Ascending aorta (tissue), 2 donors: ENCODE measurements at places on chromosomes 11 and 22.

GRCh38 chr11:117933475-117933874, 4.3 kb upstream of the TMPRSS13 start:
- H3K27ac ChIP-seq: no peak overlapping the region
- no peaks in the 10 kb centered on the region for H3K27me3 ChIP-seq
- no peak overlapping the region for H3K4me3 ChIP-seq

DNA sequence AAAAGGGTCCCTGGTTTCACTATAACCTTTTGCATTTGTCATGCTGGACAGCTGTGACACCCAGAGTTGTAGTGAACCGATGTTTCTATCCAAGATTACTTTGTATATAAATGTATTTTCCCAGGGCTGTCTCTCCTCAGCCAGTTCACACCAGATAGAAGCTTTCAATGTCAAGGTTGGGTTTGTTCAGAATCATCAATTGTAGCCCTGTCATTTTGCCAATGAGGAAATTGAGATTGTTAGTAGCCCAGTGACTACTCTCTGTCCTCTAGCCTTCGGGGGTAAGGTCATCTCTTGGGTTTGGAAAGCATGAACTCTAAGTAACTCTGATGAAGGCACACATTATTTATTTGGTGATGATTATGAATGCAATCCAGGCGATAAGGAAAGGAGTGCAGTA, 165.6 kb downstream of the DBX1 start:
- H3K36me3 ChIP-seq: peaks cover 55% of the 10 kb centered on the region
- H3K27me3 ChIP-seq: no peaks in the 10 kb centered on the region
- peaks cover 3% of the 10 kb centered on the region for H3K4me1 ChIP-seq
- no peak for DNase-seq
- peak overlapping the region; percentile 21 for H3K27ac ChIP-seq

DNA sequence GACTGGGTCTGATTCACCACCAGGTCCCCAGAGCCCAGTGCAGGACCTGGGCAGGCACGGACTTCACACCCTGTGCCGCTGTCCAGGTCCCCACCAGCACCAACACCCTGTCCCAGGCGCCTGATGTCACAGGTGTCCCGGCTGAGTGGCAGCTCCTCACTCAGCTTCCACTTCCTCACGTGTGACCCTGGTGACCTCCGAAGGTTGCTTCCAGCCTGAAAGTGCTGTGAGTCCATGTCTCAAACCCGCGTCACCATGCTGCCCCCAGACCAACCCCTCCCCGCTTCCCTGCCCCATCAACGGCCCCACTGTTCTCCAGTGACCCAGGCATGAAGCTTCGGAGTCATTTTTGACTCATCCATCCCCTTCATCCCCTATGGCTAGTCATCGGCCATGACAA, 25.7 kb upstream of the PICK1 start:
- H3K27ac ChIP-seq: no peak overlapping the region
- H3K4me1 ChIP-seq: peaks cover 4% of the 10 kb centered on the region
- no peak for DNase-seq
- H3K36me3 ChIP-seq: no peaks in the 10 kb centered on the region
- no peaks in the 10 kb centered on the region for H3K27me3 ChIP-seq

GRCh38 chr22:45903355-45904135, 73.4 kb downstream of the WNT7B start:
- no peak overlapping the region for H3K27ac ChIP-seq
- H3K27me3 ChIP-seq: no peaks in the 10 kb centered on the region
- no peaks in the 10 kb centered on the region for H3K36me3 ChIP-seq
- peak overlapping the region; percentile 25 for H3K4me3 ChIP-seq

- H3K4me1 ChIP-seq: no peaks in the 10 kb centered on the region
- no peaks in the 10 kb centered on the region for H3K27me3 ChIP-seq
- no peaks in the 10 kb centered on the region for H3K36me3 ChIP-seq
- H3K4me3 ChIP-seq: no peak overlapping the region
- DNase-seq: no peak
- H3K27ac ChIP-seq: no peak overlapping the region
Observed at GRCh38 chr11:122791411-122791810, 46.9 kb upstream of the CRTAM start.

GRCh38 chr11:112516261-112516660, 255.6 kb upstream of the PLET1 start:
- no peaks in the 10 kb centered on the region for H3K4me1 ChIP-seq
- no peak overlapping the region for H3K27ac ChIP-seq
- H3K36me3 ChIP-seq: no peaks in the 10 kb centered on the region
- DNase-seq: no peak
- no peaks in the 10 kb centered on the region for H3K27me3 ChIP-seq
- H3K4me3 ChIP-seq: no peak overlapping the region

GRCh38 chr11:128412847-128413791, 174.2 kb downstream of the ETS1 start:
- DNase-seq: no peak
- H3K27ac ChIP-seq: no peak overlapping the region
- no peaks in the 10 kb centered on the region for H3K36me3 ChIP-seq

- H3K4me1 ChIP-seq: no peaks in the 10 kb centered on the region
- H3K36me3 ChIP-seq: no peaks in the 10 kb centered on the region
- H3K27ac ChIP-seq: no peak overlapping the region
- H3K27me3 ChIP-seq: peaks cover 5% of the 10 kb centered on the region
- peak overlapping the region; percentile 36 for H3K4me3 ChIP-seq
Observed at GRCh38 chr11:115659061-115659963, 155.1 kb upstream of the CADM1 start.

- no peak for DNase-seq
- no peak overlapping the region for H3K27ac ChIP-seq
- H3K4me3 ChIP-seq: peak overlapping the region; percentile 27
- no peaks in the 10 kb centered on the region for H3K36me3 ChIP-seq
Observed at GRCh38 chr11:1705126-1706052, 8.4 kb downstream of the KRTAP5-6 start.

DNA sequence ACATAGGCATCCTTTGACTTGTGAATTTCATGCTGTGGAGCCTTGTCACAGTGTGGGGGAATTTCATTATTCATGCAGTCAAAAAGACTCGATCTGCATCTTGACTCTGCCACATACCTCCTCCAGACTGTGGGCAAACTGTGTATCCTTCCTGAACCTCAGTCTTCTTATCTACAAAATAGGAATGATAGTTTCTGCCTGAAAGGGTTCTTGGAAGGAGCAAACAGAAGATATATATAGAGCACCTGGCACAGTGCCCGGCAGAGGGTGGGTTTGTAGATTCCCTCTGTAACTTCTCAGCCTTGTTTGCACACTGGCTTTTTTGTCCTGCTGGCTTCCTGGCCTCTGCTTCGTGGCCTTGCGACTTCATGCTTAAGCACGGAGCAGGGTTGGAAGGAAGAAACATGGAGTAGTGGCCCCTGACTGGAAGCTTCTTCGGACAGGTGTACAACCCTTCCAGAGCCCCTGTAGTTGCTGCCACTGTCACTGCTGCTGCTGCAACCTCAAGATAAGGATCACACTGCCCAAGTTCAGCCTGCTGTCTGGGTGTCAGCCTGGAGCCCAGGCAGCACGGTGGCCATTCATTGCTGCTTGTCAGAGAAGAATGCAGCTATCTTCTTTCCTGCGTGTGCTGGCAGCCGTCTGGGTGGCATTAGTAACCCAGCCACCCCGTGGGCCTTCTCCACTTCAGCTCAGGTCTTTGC, 106.4 kb downstream of the MICAL2 start:
- H3K27me3 ChIP-seq: no peaks in the 10 kb centered on the region
- H3K4me1 ChIP-seq: peaks cover 68% of the 10 kb centered on the region
- peaks cover 81% of the 10 kb centered on the region for H3K36me3 ChIP-seq
- H3K27ac ChIP-seq: peak overlapping the region; percentile 98

DNA sequence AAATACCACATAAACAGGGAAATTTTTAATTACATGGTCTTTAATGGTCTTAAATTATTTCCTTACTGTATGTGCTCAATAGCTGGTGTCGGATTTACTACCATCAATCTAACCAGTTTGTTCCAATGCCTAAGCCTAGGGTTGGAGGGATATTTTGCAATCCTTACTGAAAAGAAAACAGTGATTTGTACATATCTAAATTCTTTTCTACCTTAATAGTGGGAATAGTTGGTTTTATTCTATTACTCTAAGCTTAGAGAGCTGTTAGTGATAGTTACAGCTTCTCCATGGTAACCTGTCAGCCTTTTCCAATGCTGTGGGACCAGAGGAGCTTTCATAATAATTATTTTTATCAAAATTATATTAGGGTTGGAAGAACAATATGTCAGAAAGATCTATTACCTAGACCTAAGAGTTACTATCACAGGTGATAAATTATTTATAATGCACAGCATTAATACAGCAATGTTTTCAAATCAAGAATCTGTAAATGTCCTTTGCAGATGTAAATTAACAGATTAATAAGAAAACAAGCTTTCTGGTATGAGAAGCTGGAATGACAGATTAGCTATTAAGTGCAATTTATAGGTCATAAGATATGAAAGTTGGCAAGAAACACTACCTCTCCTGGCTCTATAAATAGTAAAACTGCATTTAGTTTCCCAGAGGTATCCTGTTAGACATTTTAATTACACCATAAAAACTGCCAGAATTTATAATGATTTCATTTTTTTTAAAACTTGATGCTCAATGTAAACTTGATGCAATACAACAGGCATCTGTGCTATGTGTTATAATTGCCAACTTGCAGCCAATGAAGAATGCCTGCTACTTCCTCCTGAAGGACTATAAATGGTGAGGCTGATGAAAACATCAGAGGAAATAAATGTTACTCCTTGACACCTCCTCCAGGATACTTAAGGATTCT, 262.0 kb upstream of the PITPNB start:
- no peak for DNase-seq
- H3K27me3 ChIP-seq: no peaks in the 10 kb centered on the region
- no peak overlapping the region for H3K27ac ChIP-seq
- H3K4me3 ChIP-seq: no peak overlapping the region
